MCF 10A (cell line): ENCODE measurements at places on chromosomes 7 and 10.
A peak's percentile ranks its signal among the peaks of the same experiment; 100 is the strongest.

GRCh38 chr7:65812281-65812680, 60.6 kb upstream of the VKORC1L1 start:
- DNase-seq = no peak

DNA sequence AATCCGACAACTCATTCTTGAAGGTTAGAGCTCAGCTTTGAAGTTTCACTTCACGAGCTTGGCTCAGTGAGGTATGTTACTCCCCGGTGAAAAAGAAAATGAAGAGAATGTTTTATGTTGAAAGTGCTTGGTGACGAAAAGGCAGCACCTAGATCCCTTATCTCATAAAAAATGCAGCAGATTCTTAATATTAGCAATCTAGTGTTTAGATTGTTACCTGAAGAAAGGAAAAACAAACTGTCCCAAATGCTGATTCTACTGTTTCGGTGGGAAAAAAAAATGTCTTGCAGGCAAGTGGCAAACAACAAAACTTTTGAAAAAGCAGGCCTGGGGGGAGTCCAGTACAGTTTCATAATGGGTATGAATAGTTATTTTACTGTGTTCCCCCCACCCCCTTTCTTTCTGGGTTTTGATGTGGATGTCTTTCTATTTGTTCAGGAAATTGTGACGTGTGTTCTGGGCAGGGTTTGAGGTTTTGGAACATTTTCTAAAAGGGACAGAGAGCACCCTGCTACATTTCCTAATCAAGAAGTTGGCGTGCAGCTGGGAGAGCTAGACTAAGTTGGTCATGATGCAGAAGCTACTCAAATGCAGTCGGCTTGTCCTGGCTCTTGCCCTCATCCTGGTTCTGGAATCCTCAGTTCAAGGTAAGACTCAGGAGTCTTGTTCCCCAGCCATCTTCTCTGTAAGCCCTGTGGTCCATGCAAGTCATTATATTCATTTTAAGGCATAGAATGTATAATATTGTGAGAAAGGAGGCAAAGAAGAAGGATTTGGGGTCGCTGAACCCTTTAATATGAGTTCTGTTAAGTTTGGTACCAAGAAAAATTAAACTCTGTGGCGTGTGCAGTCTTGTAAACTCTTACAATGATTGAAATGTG, at the start of gene SRGN:
SRGN (plus strand) TSS at position 514 of the 881 bp plus-strand sequence; CDS start at position 569, 55 bp downstream.
- DNase-seq = peak; percentile 88

GRCh38 chr10:119663866-119664698, 12.9 kb downstream of the BAG3 start:
- no peak for DNase-seq

DNA sequence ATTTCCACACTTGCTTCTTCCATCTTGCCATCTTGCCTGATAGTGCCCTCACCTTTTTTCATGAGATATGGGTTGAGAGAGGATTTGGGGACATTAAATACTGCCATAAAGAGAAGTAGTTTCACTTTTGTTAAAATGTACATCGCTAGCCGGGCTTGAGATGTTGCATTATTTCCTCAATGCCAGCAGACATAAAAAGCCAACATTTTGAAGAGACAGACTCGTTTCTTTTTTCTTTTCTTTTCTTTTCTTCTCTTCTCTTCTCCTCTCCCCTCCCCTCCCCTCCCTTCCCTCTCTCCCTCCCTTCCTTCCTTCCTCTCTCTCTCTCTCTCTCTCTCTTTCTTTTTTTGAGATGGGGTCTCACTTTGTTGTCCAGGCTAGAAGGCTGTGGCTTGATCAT, 17.9 kb downstream of the ENKUR start:
- DNase-seq = no peak

DNA sequence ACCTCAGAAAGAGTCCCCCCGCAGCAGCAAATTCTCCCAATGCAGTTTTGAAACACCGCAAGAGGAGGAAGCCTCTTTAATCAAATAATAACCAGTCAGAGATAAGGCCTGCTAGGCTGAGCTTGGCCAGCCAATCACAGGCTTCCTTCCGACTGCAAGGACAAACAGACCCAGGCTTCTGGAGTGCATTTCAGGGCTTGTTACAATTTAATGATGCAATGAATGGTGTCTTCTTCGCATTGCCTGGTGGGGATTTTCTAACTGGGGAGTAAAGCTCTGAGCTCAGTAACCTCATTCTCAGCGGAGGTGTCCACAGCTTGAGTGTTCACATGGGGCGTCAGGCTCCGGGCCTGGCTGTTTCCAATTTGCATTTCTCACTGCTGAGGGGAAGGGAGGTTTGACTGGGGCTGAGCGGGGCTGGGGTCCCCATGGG, 31.8 kb upstream of the GPAM start:
- no peak for DNase-seq

- no peak for DNase-seq
These were observed 215.0 kb downstream of the PHF14 start for GRCh38 chr7:11188529-11189310.

DNA sequence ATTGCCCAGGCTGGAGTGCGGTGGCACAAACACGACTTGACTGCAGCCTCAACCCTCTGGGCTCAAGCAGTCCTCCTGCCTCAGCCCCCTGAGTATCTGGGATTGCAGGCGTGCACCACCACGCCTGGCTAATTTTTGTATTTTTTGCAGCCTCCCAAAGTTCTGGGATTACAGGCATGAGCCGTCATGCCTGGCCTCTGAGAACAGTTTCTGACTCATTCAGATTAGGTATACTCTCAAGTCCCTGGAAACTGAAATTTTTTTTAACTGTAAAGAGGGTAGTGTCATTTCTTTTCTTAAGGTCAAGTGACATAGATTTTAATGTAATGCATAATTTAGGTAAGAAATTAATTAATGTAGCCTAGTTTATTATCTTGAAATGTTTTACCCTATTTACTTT, 104.7 kb downstream of the SEPTIN7 start:
- no peak for DNase-seq

- no peak for DNase-seq
These were observed 660.5 kb downstream of the LRMDA start for GRCh38 chr10:76091926-76092325.

DNA sequence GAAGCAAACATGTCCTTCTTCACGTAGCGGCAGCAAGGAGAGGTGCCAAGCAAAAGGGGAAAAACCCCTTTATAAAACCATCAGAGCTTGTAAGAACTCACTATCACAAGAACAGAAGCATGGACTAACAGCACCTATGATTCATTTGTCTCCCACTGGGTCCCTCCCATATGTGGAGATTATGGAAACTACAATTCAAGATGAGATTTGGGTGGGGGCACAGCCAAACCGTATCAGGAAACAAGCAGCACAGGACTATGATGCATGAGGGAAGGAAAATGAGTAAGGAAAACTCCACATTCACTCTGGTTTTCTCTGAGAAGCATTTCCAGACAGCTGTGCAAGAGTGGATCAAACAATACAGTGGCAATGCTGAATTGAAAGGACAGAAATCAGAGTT, 81.6 kb downstream of the RSU1 start:
- no peak for DNase-seq

- peak; percentile 17 for DNase-seq
These were observed 48.7 kb upstream of the LOXL4 start for GRCh38 chr10:98316661-98317060.

GRCh38 chr7:128840326-128841170, 10.3 kb downstream of the FLNC start:
- DNase-seq = no peak

DNA sequence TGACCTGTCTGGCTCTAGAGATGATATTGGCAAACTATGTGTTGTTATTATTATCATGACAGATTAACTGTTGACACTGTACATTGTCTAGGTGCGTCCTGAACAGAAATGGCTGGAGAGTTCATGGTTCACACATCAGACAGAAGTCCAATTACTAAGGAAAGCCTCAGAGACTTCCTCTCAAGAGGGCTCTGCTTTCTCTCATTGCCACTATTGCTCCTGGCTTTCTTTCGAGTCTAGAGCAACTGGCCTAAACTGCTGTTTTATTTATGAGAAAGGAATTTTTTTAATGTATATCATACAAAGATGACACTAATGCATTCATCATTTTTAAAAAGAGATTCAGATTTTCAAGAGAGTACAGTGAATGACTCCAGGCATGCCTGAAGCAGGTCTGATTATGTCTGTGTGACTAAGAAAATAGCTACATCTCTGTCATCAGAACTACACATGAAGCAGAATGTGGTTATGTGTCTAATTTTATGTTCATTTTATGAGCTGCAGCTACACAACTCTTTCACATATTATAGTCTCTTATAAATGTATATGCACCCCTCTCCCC, 30.4 kb downstream of the NRCAM start:
- no peak for DNase-seq

GRCh38 chr7:5248201-5248885, 34.4 kb upstream of the SLC29A4 start:
- no peak for DNase-seq

GRCh38 chr10:126504761-126505112, 116.5 kb upstream of the ADAM12 start:
- no peak for DNase-seq

DNA sequence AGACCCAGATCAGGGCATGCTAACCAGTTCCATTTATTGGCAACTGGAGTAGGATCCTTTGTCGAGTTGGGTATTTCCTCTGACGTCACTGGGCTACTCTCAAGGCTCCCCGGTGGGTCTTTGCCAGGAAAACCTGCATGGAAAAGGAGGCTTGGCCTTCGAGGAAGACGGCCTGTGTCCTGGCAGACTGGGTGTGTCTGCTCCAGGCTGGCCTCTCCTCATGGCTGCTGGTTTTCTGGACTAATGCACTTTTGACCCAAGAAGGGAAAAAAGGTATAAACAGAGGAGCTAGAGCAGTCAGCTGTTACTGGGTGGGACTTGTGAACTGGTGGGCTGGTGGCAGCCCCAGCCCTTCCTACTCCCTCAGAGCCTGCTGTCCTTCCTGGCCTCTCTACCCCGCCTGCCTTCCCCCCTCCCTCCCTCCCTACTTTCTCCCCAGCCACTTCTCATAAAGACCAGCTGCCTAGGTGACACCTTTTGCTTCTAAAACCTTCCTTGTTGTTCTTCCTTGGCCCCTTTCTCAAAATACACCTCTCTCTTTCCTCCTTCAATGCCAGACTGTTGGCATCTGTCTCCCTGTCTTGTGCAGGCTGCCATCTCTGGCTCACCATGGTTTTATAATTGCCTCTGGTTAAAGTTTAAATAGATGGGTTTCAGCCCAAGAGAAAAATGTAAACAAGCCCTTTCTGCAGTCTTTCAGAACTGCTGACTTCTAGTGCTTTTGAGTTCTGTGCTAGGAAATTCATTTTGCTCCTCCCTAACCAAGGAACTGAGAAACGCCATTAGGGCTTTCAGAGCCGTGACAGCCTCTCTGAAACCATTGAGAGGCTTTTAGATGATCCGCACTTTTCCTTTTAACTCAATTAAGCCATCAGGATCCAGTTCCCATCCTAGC, 101.8 kb upstream of the MKLN1 start:
- peak; percentile 84 for DNase-seq

GRCh38 chr7:24572997-24573553, at the start of gene PALS2:
PALS2 (plus strand) TSS chr7:24573452; CDS start chr7:24623668, 50,216 bp downstream.
- DNase-seq = peak; percentile 73

GRCh38 chr7:93238748-93239147, 6.6 kb downstream of the VPS50 start:
- DNase-seq = no peak

- DNase-seq = peak; percentile 39
These were observed 400.1 kb upstream of the NRP1 start for GRCh38 chr10:33734393-33735155.

DNA sequence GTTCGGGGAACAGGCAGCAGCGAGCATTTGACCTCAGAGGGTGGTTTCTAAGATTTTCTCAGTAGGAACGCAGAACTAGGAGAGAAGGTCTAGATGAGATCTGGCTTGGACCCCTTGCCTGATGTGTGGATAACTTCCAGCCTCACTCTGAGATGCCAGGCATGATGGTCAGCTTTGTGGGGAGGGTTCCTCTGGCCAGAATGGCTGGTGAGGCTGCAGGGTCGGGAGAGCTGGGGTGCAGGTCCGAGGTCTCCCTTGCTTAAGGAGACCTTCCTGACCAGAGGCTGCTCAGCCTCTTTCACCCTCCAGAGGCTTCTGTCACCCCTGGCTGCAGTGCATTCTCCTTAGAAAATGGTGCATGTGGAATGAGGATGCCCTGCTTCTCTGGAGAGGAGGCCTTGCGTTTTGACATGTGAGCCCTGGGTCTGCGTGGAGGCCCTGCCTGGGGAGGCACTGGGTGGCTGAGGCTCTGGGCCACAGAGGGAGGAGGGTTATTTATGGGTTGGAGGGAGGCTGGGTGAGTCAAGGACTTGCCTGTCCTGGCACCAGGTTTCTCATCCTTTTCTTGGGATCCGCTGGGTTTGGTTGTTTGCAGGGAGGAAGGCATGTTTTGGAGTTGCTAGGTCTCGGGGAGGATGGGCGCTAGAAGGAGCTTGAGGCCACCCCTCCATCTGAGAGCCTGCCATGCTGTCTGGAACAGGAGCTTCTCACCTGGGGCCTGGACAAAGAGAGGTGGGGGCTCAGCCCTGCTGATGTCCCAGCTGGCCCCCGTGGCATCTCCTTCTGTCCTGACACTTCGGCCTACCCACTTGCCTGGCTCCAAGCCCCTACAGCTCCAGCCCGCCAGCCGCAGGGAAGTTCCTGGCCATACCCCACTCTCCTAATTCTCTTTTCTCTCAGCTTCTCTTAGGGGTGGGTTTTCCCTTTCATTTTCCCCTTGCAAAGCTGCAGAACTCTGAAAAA, 3.9 kb downstream of the FAM241B start:
- DNase-seq = no peak

DNA sequence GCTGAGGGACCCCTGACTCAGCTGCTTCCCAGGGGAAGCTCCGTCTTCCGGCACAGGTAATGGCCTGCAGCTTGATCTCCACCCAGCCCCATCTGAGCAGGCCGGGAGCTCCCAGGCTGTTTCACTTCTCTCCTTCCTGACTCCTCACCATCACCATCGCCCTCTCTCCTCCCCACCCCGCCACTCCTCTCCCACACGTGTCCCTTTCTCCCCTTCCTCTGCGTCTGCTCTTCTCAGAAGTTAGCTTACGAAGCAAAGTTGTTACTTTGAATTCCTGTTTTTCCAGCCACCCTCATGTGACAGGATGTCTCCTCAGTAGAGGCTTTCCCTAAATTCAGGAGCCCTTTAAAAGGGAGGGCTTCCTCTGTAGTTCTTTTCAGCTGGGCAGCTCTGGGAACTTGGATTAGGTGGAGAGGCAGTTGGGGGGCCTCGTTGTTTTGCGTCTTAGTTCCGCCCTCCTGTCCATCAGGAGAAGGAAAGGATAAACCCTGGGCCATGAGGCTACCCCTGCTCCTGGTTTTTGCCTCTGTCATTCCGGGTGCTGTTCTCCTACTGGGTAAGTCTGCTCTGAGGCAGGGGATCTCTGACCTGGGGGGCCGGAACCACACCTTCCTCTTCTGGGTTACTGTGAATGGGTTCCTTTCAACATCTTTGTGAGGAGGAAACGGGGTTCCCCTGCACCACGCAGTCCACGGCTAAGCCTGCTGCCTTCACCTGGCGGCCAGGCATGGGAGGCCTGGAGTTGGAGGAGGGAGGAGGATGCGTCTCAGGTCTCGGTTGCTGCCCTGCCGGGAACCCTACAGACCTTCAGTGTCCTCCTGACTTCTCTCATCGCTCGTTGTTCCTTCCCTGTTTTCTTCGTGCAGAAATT, at the start of gene MRC1:
MRC1 (plus strand) TSS at position 378 of the 871 bp plus-strand sequence; CDS start at position 496, 118 bp downstream.
- no peak for DNase-seq

GRCh38 chr7:155741805-155742204, 70.5 kb downstream of the SHH start:
- DNase-seq = no peak

GRCh38 chr10:68586606-68587305, 26.6 kb downstream of the TET1 start:
- DNase-seq = no peak
